CD4-positive, alpha-beta T cell (primary cell): ENCODE measurements at places on chromosomes 3 and 15. TPM values are rescaled to one million over a fixed set of nuclear protein-coding genes. Genes with fewer than 3 reads are reported as not detected.

ZNF860 gene
- not detected for total RNA-seq

CEMIP gene
- total RNA-seq: not detected

- DNase-seq: no peak
Observed at GRCh38 chr3:60160111-60160821, 1091.0 kb downstream of the FHIT start.

DNA sequence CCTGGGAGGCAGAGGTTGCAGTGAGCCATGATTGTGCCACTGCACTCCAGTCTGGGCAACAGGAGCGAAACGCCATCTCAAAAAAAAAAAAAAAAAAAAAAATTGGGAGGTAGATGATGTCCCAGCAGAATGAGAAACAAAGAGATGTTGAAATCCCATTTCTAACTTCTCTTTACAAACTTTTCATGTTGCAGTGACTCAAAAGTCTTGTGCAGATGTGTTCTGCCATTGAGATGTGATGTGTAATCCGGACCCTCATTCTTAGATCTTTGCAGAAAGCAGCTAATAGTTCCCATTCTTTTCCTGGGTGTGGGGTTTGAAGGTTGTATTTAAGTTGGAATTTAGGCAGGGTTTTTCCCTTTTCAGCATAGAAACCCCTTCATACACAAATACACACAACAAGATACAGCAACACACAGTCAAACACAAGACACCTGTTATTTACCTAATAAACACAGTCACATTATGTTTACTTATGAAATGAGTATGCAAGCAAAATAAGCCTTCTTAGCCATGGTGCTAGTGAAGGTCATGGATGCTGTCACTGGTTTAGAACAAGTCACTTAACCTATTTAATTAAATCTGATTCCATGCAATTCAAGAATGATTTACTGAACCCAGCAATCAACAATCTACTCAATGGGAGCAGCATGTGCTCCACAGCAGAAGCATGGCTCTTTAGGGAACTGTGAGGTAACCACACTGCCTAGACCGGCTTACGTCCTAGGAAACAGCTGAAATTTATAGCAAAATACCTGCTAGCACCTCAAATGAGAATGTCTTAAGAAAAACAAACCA lies 14.9 kb downstream of the SIAH2 start:
- DNase-seq: no peak

DNA sequence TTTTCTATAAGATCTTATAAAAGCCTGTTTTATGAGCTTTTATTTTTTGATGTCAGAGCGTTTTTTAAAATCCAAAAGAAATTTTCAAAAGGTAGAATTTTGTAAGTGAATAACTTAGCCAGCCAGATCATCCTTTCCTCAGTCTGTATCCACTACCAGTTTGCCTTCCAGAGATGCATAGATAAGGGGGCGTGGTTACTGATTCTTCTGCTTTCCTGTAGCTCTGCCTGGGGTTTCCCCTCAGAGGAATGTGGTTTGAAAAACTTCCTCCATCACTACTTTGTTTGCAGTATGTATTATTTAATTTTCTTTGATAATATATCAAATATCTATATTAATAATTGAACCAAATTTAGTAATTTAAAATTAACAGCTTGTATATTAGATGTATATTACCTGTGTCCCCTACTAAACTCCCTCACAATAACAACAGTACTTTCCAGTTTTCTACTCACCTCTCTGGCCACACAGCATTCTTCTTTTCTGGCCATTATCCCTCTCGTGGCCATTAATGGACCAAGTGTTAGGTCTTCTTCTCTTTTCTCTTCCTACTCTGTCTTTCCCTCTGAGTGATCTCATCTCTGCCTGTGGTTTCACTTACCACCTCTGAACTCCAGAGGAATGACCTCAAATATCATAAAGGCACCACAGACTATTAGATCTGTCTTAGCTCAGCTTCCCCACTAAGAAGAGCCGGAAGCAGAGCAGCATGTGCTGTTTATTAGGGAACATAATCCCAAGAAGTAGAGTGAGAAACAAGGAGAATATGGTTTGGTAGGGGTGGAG lies 239.7 kb downstream of the UBE2E2 start:
- peak; percentile 38 for DNase-seq

SLC12A8 gene
- 0.36 TPM for total RNA-seq

RPL4 gene
- total RNA-seq: 4,627 TPM

- peak; percentile 4 for DNase-seq
Observed at GRCh38 chr3:171614318-171614921, 154.2 kb upstream of the TNIK start.
